Ureter (tissue), 1 donor: ENCODE measurements at places on chromosomes 5 and 9. TPM values are rescaled to one million over a fixed set of nuclear protein-coding genes. Genes with fewer than 3 reads are reported as not detected.

GRCh38 chr5:138968601-138969000, 93.5 kb upstream of the LRRTM2 start:
- no peak for DNase-seq

- no peak for DNase-seq
These were observed 188.9 kb downstream of the HSD17B3 start for GRCh38 chr9:96113032-96113431.

DNA sequence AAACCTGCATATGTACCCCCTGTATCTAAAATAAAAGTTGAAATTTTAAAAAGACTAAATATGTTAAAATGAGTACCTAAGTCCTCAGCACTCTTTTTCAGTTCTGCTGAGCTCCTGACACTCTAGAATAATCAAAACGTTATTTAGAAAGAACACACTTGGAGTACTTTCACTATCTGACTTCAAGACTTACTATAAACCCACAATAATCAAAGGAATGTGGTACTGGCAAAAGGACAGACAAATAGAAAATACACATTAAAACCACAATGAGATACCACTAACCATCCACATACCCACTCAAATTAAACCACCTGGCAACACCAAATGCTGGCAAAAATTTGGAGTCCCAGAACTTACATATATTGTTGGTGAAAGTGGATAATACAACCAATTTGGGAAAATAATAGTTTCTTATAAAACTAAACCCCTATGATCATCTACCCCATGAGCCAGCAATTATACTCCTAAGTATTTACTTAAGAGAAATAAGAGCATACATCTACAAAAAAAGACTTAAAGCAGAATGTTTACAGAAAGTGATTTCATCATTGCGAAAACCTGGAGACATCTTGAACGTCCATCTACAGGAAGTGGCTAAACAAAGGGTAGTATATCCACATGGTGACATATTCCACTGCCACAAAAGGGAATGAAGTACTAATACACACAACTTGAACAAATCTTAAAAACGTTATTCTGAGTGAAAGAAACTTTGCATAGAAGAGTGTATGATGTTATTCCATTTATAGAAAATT, 12.8 kb upstream of the PRSS3 start:
- DNase-seq: no peak

DNA sequence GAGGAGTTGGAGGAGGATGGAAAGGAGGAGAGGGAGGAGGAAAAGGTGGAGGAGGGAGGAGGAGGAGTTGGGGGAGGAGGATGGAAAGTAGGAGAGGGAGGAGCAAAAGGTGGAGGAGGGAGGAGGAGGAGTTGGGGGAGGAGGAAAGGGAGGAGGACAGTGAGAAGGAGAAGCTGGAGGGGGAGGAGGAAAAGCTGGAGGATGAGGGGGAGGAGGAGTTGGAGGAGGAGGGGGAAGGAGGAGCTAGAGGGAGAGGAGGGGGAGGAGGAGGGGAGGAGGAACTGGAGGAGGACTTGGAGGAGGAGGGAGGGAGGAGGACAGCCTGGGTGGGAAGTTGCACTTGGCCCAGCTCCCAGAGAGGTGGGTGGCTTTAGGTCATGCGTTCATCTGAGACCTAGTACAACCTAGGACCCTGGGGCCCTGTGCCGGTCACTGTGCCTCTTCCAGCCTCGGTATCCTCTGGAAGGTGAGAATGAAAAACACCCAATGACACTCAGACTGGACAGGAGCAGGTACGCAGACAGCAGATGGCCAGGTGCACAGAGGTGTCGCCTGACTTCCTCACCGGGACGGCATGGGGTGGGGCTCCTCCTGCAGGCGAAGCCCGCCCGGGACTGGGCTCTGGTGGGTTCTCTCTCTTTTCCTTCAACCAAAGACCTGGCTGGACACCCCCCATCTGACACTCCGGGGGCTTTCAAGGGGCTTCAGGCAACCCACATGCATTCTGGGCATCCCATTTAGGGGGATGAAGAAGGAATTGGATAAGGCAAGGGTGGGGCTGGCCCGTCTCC, 12.2 kb upstream of the SLC2A6 start:
- no peak for DNase-seq

- DNase-seq: no peak
These were observed 119.9 kb downstream of the KCNIP1 start for GRCh38 chr5:170623576-170624181.

DNA sequence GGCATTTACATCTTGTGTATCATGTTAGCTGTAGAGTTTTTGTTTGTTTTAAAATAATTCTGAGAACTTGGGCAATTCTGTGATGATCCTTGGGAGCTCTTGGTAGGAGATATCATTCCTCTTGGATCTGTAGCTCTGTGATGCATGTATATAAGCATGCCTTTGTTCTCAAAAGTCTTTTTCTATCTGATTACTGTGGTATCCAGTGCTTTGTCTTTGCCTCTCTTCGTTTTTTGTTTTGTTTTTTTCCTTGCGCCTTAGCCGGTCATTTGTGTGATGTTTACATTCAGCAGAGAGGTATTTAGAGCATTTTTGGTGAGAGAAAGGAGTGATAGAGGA, 110.0 kb downstream of the PAM start:
- no peak for DNase-seq

DNA sequence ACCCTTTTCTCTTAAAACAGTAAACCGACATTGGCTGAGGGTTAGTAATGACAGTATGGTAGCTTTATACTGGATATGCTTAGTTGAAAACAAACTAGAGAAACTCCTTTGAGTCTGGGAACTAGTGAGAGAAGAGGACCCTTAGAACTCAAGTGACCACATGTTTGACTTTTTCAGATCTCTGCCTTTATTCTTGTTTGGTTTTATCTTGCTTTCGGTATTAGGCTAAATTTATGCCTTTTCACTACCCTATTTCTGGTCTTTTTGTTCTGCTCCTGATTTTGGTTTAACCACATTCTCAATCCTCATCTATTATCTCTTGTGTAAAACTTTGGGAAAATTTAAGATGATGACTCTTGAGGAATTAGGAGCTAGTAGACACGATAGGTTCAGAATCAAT, 11.0 kb downstream of the SNAPC3 start:
- no peak for DNase-seq

DNA sequence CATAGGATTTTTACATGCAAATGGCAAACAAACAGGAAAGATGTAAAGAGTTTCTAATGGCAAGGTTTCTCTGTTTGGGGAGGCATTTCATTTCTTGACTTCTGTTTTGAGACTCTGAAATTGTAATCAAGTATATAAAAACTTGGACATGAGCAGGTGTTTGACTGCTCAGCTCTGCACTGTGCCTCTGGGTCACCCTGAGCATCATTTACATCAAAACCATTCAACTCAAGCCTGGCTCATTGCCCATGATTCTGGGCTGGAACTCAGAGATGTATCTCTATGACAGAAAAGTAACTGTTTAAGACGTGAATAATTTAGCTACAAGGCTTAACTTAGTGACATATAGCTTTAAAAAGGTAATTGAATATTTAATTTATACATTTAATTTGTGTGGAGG, 1402.4 kb upstream of the NUDT12 start:
- DNase-seq: no peak

GRCh38 chr9:134500931-134501760, 140.5 kb upstream of the COL5A1 start:
- DNase-seq: no peak

GRCh38 chr5:32686799-32687498, 24.2 kb upstream of the NPR3 start:
- DNase-seq: no peak

DNA sequence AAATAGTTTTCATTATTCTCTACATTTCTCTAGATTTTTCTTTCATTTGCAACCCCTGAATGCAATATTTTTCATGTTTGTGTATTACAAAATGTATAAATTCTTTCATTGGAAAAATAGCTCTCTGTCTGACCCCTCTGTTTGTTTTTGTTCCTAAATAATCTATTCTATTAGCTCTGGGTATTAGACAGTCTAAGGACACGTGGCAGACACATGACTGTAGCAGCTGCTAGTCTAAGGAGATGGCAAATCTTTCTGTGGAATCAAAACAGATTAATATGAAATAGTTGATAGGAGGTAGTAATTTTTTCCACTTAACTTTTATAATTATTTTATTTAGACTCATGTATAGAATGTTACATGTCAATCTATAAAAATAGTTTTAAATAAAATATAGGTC, 21.4 kb upstream of the SPATA9 start:
- DNase-seq: no peak

- DNase-seq: no peak
These were observed 168.1 kb downstream of the KDM4C start for GRCh38 chr9:6925836-6926235.

DNA sequence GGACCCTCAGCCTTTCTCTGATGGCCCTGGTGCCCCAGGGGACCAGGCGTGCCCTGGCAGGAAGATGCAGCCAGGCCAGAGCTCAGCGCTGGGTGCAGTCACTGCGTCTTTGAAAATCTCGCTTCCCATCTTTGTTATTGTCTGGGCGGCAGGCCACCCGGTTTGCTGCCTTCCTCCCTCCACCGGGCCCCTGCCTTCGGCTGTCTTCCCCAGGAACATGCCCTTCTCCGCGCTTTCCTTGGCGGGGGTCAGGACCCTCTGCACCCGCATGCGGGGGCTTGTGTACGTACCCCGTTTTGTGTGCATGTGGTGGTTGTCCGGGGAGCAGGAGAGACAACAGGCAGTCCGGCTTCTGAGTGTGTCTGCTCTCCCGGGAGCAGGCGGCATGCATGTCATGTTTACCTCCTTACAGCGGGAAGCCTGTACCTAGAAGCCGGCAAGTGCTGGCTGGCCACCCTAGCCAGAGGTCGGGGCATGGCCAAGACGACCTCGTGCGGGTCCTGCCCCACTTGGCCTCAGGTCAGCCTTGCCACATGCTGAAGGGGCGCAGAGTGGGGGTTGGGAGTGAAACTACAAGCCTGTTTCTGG, 49.5 kb downstream of the DAB2IP start:
- DNase-seq: no peak

DNA sequence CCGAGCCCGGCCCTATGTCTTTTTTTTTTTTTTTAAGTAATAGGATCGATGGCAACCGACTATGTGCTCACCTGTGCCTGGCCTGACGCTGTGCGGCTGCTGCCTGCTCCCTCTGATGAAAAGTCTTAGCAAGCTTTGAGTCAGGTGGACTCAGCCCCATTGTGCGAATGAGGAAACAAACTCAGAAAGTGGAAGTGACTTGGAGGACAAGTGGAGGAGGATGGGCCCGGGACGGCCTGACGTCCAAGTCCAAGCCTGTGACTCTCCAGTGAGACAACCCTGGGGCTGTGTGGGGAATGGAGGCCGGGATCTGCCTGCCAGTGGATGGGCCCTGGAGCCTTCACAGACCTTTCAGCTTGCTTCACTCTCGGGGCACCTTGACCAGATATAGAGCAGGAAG, 57.9 kb downstream of the EXD3 start:
- DNase-seq: no peak

GRCh38 chr5:78773655-78774054, 125.1 kb upstream of the LHFPL2 start:
- DNase-seq: no peak

GRCh38 chr5:135895474-135896006, at the start of gene IL9:
TSS of gene IL9 (minus strand) at chr5:135895841. CDS start at chr5:135895816, 25 bp downstream.
- DNase-seq: no peak

DNA sequence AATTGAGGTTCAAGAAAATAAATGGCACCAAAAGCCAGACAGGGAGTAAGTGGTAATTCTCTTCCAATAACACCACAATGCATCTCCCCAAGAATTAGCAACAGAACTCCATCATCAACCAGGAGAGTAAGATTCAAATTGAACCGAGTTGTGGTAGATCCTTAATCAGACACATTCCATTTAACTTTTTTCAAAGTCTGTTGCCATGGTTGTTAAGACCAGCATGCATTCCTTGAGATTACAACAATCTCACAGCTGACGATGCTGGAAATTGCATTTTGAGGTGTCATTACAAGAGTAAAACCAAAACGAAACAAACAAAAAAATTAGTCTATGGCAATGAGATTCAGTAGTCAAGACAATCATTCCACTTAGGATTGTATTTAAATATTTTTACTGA, 78.9 kb upstream of the ZNF462 start:
- DNase-seq: no peak

- no peak for DNase-seq
These were observed 67.6 kb upstream of the ATP10B start for GRCh38 chr5:160919626-160920025.

DNA sequence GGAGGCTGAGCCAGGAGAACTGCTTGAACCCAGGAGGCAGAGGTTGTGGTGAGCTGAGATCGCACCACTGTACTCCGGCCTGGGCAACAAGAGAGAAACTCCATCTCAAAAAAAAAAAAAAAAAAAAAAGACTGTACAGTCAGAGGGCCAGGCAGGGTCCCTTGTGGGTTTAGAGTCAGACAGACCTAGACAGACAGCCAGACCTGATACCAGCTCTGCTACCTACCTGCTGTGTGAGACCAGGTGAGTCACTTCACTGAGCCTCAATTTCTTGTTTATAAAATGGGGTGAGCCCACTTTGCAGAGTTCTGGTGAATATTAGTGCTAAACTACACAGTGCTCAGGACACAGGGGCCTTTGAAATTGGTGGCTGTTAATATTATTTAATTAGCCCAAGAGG, 19.7 kb downstream of the TRIM14 start:
- no peak for DNase-seq

DNA sequence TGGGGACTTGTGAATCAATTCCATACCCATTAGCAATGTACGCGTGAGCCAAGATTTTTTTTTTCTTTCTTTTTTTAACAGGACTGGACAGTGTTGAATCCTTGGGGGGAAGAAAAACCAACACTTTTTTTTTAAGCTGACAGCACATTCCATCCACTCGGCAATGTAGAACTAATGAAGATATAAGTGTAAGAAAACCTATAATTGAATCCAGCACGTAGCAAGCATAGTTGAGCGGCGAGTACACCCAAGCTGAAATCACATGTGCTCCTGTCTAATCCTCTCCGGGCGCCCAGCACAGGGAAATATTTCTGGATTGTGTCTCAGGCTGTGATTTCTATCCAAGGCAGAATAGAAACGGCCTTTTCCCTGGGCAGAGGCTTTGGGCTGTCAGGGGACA, 118.2 kb downstream of the BOD1 start:
- no peak for DNase-seq

GRCh38 chr5:139190125-139190524, 8.0 kb downstream of the SIL1 start:
- DNase-seq: no peak

- no peak for DNase-seq
These were observed 2.0 kb downstream of the CYFIP2 start for GRCh38 chr5:157267761-157268480.

- no peak for DNase-seq
These were observed 339.0 kb downstream of the NSG2 start for GRCh38 chr5:174384509-174384947.

DNA sequence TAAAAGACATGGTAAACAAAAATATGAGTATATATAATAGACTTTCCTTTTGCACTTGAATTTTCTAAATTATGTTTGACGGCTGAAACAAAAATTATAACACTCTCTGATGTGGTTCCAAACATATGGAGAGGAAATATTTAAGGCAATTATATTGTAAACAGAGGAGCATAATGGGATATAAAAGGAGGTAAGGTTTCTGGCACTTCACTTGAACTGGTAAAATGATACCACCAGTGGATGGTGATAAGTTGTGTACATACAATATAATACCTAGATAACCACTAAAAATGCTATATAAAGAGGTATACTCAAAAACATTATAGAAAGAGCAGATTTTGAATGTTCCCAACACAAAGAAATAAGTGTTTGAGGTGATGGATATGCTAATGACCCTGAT, 192.9 kb upstream of the RAD23B start:
- DNase-seq: no peak

FSTL4 gene
- 59.8 TPM for total RNA-seq

STKLD1 gene
- 0.75 TPM for total RNA-seq

ORM2 gene
- not detected for total RNA-seq

CDC20B gene
- not detected for total RNA-seq

IFNE gene
- 5.4 TPM for total RNA-seq

TMEM174 gene
- not detected for total RNA-seq

PDE6A gene
- total RNA-seq: not detected
